ENCODE measurements at places on chromosomes 7 and 10.

DNA sequence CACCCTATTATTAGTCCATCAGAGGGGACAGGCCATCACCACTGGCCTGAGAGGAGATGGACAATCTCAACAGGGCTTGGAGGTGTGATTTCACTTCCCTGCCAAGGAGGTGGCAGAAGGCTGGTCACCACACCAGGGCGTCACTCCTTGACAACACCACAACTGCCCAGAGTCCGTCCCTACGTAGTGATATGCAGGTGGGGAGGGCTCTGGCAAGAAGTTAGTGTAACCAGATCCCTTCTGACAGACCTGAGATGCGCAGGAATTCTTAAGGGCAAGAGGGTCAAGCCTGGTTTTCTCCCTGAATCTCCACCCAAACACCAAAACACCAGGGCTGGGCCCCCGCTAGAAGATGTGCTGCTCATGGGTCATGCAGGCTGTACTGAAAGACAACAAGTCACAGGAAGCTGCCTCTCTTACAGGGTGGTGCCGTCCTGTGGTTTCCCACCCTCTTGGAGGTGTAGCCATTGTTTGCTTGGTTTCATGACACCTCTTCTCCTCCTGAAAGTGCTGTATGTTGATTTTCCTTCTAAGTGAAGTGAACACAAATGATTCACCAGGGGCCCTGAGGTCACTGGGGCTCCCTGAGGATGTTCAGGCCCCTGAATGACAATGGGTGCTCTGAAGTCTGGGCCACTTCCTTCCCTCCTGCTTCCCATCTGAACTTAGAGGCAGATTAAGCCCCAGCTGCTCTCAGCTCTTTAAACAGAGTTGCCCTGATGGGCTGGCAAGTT lies 27.1 kb downstream of the ATXN7L1 start:
- peak; percentile 78 for DNase-seq

DNA sequence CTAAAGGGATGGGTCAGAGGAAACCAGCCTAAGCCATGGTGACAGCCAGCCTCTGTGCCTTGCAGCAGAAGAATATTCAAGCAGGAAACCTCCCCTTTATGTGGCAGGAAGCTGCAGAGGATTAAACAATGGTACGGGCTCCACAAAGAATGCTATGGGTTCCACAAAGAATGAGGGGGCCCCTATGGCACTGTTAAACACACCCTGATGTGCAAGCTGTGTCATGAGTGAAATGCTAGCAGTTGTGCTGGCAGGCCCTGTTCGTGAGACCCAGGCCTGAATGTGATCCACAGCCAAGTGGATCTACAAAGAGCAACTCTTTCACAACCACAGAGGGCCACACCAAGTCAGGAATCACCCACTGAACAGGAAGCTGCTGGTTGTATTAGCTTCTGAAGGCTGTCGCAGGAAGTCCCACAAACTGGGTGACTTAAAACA lies 68.9 kb downstream of the MYOF start:
- peak; percentile 47 for DNase-seq

GRCh38 chr7:1800902-1801301 lies 130.8 kb downstream of the ELFN1 start:
- DNase-seq: no peak

DNA sequence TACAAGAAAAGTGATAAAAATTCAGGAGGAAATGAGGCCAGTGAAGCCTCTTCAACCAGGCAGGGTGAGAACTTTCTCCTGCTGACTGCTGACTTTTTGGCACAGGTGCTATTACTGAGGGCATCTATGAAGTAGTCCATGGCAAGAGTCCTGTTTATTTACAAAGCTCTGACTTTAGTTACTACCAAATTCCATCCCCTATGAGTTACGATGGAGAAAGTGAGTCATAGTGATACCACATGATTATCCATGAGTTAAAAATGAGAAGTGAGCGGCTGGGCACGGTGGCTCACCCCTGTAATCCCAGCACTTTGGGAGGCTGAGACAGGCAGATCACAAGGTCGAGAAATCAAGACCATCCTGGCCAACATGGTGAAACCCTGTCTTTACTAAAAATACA lies 19.9 kb downstream of the CCDC3 start:
- no peak for DNase-seq

GRCh38 chr7:31340051-31340450 lies 475 bp downstream of the NEUROD6 start:
- no peak for DNase-seq

DNA sequence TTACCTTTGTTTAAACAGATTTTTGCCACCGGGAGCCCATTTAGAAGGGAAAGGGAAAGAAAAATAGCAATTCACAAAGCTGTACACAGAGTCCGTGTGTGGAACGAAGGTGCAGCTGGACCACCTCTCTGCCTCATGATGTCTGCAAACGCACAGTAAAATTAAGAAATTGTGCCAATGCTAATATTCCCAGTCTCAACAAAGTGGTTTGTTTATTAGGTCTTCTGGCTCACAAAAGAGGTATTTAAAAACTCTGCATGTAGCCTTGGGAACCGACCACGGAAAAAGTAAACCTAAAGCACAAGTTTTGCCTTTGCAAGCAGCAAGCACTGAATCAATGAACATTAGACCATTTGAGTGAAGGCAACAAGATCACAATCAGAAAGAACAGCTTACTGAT lies 57.7 kb downstream of the CREB3L2 start:
- no peak for DNase-seq

DNA sequence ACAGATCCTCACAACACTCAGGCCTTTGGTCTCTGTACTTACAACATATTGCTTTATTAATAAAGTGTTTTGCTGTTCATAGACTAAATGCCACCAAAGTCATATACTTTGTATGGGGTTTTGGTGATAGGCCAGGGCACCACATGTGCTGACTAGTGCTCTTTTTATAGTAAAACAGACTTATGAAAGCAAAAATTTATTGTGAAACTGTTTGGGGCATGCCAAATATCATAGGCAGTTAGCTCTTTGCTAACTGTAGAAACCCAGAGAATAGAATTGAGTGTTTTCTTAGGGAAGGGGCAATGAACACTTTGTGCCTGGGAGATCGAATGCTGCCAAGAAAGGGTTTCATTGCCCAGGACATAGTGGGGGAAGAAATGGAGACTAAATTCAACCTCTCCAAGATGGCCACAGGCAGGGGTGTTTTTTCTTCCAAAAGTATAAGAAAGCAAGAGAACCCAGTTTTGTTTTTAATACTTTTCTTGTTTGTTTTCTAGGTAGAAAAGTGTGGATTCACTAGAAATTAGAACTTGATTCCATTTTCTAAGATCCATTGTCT lies 142.7 kb downstream of the TRIL start:
- no peak for DNase-seq

GRCh38 chr7:55063633-55064032 lies 44.8 kb downstream of the EGFR start:
- no peak for DNase-seq
